Activated CD4-positive, alpha-beta T cell treated with anti-CD3 and anti-CD28 coated beads, Interleukin-2, amount 10 ng/mL, durations not matched to agents 7 days and 5 days (primary cell): ENCODE measurements at places on chromosomes 4 and X. TPM values are rescaled to one million over a fixed set of nuclear protein-coding genes. Genes with fewer than 3 reads are reported as not detected.
A peak's percentile ranks its signal among the peaks of the same experiment; 100 is the strongest.

The DCAF8L2 gene
- total RNA-seq: not detected

The SRPX2 gene
- not detected for total RNA-seq

The CLCN4 gene
- total RNA-seq: not detected

- peak; percentile 62 for DNase-seq
Observed at GRCh38 chr4:3442959-3443749, 1.4 kb downstream of the HGFAC start.

GRCh38 chr4:139658185-139658584, 7.4 kb upstream of the MGST2 start:
- peak; percentile 19 for DNase-seq

DNA sequence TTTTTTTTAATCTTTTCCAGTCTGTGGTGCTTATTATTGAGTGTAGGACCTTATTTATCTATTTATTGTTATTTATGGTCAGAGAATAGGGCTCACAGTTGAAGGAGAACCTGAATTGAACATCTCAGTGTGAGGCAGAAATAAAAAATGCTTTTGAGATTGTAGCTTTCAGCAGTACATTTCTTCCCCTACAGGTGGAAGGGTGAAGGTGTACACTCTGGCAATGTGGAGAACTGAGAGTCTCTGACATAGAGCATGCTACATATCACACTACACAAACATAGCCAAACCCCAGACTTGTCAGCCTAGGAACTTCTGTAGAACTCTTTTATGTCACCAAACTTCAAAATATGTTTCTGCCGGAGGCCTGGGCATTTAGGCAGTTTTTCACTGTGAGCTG, 140.2 kb downstream of the STIM2 start:
- DNase-seq: peak; percentile 29

DNA sequence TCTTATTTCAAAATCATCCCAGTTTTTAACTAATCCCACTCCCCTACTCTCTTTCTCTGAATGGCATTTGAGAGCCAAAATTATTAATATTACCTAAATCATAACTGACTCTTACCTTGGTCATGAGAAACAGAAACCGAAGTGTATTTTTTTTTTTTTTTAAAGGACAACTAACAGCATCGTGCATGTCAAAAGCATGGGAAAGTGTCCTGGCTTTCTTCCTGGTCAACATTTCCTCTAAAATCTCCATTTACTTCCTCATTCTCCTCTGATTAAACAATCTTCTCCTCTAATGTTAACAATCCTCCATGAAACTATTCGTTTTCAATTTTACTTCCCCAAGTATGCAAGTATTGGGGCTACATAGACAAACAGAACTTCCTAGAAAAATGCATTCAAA, 2.1 kb upstream of the STS start:
- DNase-seq: no peak

- DNase-seq: peak; percentile 26
Observed at GRCh38 chrX:115642895-115643530, 82.0 kb downstream of the PLS3 start.

- no peak for DNase-seq
Observed at GRCh38 chr4:168841000-168841671, 168.9 kb downstream of the CBR4 start.

DNA sequence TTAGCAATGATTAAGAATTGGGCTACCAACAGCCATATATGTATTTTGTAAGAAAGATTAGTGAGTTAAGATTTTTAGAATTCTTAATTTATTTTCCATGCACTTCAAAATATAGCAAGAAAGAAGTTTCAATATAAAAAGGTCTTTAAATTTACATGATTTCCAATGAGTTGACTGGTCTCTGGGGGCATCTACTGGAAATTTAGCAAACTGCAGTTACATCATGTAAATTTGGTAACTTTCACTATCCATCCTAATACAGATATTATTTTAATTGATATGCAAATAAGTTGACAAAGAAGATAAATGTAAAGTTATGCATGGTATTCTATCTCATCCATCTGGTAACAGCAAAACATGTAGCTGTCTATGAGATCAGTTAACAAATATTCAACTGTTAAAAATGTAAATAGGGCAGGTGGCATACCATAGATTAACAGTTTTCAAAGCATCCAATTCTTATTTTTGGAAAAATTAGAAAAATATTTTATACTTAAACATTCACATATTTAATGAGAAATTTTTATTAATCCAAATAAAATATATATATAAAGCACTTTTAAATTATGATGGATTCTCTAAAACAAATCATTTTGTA, 29.1 kb downstream of the TTC29 start:
- peak; percentile 32 for DNase-seq
